ENCODE measurements at places on chromosomes 7 and 10.

GRCh38 chr7:2106924-2107323 lies 125.8 kb downstream of the MAD1L1 start:
- DNase-seq, result no peak

DNA sequence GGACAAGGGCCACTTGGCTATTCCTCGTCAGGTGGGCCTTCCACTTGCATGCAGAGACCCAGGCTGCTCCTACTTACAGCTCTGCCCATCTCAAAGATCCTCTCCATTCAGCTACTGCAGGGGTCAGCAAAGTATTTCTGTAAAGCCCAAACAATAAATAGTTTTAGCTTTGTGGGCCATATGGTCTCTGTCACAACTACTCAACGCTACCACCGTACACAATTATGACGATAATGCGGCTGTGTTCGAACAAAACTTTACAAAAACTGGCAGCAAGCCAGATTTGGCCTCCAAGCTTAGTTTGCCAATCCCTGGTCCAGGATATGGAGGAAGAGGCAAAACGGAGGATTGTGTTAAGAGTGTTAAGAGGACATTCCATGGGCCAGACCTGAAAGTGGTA lies 12.8 kb downstream of the RAB11FIP2 start:
- no peak for DNase-seq

DNA sequence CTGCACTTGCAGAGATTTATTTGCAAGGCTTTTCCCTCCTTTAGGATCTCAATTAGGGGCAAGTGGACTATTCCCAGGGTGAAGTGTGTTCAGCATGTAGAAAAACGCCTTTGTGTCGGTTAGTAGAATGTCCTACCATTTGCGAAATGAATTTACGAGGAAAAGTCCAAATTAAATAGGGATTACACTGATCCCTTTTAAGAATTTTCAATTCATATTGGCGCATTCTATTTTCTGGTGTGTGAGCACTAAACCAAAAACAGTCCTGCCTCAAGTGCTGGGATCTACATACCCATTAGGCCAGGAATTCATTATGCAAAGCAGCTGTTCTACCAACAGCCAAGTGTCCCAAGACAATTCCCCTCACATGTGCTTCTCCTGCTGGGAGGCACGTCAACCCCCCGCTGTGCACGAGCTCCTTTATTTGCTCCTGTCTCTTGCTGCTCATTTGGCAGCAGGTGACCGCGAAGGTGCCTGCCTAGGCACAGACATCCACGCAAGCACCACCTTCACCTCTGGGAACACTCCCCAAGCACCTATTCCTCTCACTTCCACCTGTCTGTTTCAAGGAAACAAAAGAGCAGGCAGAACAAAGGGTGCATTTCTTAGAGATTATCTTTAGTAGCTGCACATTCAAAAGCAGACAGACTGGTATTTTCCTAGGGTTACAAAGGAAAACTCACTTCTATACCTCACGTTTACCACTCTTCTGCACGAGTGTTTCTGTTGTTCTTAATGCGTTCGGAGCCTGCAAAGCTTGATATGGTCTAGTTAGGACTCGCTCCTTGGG lies 134.6 kb upstream of the FGFR2 start:
- DNase-seq, result no peak

- DNase-seq, result no peak
These were observed 266.7 kb upstream of the PHF14 start for GRCh38 chr7:10706875-10707493.

DNA sequence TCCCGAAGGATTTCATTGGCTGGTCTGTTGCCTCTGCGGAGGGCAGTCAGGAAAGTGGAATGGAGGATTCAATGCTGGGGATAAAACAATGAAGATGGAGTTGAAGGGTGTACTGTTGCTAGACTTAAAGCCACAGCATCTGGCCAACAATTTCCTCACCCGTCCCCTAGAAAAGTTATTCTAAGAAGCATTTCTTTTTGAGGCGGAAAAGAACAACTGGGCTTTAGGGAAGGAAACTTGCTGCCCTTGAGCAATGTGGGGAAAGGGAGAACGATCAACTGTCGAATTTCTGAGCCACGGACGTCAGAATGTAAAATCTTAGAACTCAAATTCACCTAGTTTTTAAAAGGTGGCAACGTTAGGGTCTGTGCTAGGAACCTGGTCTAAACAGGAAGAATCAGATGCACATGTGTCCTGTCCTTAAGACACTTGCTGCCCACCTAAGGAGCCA lies 664 bp downstream of the FMC1 start:
- DNase-seq, result no peak

DNA sequence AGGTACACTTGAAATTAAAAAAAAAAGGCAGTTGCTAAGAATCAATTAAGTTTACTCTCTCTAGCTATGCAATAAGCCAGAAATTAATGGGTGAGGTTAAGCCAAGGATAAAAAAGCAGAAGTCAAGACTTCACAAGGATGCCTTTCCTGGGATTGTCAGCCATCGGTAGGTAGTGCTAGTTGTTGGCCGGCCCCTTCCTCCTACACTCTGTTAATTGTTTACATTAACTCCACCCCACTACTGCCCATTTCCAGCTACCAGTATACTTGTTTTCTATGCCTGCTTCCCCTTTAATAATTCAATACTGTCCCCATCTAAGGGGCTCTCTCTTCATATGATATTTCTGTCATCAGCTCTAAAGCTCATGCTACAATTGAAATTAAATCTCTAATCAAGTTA lies 461.0 kb downstream of the IPMK start:
- no peak for DNase-seq

GRCh38 chr7:89837515-89837914 lies 316.8 kb upstream of the STEAP1 start:
- DNase-seq, result no peak

DNA sequence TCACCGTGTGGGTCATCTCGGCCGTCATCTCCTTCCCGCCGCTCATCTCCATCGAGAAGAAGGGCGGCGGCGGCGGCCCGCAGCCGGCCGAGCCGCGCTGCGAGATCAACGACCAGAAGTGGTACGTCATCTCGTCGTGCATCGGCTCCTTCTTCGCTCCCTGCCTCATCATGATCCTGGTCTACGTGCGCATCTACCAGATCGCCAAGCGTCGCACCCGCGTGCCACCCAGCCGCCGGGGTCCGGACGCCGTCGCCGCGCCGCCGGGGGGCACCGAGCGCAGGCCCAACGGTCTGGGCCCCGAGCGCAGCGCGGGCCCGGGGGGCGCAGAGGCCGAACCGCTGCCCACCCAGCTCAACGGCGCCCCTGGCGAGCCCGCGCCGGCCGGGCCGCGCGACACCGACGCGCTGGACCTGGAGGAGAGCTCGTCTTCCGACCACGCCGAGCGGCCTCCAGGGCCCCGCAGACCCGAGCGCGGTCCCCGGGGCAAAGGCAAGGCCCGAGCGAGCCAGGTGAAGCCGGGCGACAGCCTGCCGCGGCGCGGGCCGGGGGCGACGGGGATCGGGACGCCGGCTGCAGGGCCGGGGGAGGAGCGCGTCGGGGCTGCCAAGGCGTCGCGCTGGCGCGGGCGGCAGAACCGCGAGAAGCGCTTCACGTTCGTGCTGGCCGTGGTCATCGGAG lies 1.8 kb downstream of the ADRA2A start:
- no peak for DNase-seq

DNA sequence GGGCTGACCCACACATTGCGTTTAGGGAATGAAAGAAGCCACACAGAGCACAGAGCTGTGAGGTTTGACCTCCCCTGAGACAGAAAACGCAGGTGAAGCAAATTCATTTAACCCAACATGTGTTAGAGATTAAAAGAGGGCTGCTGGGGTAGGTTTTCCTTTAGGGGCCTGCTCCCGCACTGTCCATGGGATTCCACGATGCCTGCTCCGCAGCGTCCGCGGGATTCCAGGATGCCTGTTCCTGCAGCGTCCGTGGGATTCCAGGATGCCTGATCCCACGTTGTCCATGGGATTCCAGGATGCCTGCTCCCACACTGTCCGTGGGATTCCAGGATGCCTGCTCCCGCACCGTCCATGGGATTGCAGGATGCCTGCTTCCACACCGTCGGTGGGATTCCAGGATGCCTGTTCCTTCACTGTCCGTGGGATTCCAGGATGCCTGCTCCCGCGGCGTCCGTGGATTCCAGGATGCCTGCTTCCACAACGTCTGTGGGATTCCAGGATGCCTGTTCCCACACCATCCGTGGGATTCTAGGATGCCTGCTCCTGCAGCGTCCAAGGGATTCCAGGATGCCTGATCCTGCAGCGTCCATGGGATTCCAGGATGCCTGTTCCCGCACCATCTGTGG lies 78.7 kb downstream of the VIPR2 start:
- DNase-seq, result no peak
